Right kidney (tissue), 9 donors: ENCODE measurements at places on chromosomes 13 and 19.

- DNase-seq = peak; percentile 68
Measured at GRCh38 chr19:46784262-46785053, 3.9 kb downstream of the SLC1A5 start.

DNA sequence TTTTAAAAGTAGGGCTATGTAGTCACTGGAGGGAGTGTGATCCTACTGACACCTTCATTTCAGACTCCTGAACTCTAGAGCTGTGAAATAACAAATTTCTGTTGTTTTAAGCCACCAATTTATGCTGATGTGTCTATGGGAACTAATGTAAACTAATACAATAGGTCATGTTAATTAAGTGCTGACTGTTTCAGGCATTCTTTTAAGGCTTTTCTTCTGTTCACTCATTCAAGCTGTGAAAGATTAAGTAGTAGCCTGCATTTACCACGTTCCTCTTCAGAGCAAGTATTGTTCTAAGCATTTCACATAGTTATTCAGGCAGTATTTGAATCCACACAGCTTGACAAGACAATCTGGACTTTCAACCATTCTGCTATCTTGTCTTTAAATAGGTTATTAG lies 1135.0 kb downstream of the SLITRK1 start:
- DNase-seq = no peak

GRCh38 chr19:16112778-16113177 lies 1.1 kb downstream of the RAB8A start:
- no peak for DNase-seq

DNA sequence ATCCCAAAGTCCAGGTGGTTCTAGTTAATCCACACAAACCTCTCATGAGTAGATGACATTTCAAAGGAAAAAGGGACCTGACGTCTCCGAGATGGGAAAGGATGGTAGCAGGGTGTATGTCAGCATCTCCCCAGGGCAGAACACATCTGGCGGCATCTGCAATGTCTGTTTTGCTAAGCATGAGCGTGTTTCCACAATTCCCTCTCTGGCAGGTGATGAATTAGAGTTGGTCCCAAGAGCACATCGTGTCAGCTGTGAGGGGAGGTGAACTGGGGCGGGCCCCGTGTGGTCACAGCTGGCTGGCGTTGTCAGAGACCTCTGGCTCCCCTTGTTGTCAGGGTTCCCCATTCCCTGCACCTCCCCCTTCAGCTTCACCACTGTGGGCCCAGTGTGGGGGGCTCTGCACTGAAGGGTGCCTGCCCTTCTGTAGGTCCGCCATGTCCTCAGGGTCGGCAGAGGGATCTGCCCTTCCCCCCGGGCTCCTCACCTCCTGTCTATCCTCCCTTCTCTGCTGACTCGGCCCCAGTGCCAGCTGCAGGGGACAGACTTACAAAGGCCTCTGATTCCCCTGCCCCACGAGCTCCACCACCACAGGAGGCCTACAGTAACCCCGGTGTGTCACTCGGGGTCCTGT lies 58.2 kb downstream of the CDADC1 start:
- DNase-seq = no peak

DNA sequence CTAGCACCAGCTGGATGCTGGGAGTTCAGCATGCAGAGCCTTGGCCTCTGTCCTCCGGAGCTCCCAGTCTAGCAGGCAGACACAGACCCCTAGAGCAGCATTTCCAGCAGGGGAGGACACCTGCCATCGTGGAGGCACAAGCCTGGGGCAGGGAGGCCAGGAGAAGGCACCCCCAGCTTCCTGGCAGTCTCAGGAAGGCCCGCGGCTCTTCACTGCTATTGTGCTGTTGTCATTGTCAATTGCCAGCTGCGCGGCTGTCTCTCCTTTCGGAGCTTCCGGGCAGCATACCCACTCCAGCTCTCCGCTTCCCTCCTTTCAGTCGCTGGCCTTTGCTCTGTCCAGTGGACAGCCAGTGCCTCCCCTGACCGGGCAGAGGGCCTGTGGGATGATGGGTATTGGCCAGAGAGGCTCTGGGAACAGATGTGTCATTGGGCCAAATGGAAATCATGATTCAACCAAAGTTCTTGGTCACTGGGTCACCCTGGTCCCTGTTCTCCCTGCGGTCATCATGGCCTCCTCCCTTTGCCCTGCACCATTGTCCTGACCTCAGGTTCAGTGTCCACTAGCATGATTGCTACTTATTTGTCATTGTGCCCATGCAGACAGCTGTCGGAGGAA lies 93.0 kb downstream of the SLC7A1 start:
- no peak for DNase-seq

DNA sequence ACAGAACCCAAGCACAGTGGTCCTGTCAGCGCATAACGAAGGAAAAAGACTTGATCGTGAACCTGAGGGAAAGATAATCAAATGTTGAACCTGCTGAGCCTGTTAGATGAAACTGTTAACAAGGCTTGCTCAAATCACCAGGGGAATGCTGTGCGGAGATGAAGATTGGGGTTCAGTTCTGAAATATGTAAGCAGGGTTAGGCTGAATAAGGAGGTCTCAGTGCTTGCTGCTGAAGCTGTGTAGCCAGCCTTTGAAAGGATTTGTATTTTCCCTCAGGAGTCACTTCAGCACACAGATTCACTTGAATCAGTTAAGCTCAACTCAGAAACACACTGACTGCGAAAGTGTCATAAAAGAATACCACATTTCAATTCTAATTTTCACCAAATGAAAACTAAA lies 793.5 kb downstream of the OLFM4 start:
- no peak for DNase-seq

DNA sequence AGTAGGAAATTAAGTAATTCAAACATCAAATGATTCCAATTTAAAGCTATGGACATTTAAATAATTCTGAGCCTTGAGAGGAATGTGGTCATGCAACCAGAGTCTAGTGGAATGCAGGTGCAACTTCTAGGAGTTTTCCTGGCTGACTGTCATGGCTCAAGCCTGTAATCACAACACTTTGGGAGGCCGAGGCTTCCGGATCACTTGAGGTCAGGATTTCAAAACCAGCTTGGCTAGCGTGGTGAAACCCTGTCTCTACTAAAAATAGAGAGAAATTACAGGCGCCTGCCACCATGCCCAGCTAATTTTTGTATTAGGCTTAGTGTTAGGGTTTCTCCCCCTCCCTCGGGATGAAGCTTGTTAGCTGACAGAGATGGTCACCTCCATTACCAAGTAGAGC lies 6.4 kb downstream of the ZNF808 start:
- no peak for DNase-seq

- DNase-seq = peak; percentile 53
Measured at GRCh38 chr13:57630661-57631595, 616 bp upstream of the PCDH17 start.

- peak; percentile 3 for DNase-seq
Measured at GRCh38 chr13:76331943-76332712, 554.1 kb downstream of the KCTD12 start.
